NCI-H2029 treated with DMSO at 0.1 percent for 48 hours (cell line): ENCODE measurements at places on chromosomes 6 and 20.

DNA sequence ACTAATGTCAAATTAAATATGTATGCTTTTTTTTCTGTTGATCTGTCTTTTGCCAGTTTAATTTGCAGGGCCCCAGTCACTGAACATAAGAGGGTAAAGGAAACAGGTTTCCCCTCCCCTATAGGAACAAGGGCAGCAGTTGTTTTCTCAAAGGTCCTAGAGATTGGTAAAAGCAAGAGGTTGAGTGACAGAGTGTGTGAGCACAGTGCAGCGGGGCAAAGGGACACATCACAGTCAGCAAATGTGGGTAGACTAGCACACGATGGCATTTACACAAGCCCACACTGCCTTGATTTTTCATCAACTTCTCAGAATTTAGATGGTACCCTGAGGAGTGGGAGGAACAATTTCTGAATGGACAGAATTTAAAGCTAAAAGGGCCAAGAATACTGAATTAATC lies 138.7 kb upstream of the MYLIP start:
- peak; percentile 86 for DNase-seq

DNA sequence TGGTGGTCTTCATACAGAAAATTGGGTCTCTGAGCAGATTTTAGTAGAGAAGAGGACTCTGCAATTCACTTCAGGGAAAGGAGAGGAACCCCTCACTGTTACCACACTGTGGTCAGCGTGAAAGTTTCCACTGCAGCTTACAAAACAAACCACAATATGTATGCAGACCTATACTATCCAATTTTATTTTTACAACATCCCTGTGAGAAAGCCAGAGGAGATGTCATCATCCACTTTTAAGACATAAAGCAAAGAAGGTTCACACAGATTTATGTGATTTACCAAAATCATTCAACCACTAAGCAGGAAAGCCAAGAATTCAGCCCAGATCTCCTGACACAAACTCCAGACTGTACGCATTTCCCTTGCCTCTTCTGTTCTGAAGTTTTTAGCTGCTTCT lies 442.4 kb downstream of the FRK start:
- no peak for DNase-seq

- DNase-seq: no peak
Measured at GRCh38 chr20:64210656-64211369, 44.7 kb upstream of the PCMTD2 start.

DNA sequence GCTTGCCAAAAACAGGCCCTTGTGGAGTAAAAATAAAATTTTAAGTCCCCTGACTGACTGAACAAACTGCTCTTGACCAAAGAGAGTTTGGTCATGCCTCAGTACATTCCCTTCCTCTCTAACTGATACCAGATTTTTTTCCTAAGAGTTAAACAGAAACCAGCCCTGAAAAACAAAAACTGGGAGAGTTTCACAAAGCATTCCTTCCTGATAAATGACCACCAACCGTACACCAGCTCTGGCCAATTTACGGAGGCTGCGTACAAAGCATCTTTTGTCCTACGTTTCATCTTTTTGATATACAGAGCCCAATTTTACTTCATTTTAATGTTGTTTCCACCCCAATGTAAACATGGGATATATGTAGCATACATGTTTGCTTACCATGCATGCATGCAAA lies 477.4 kb upstream of the HTR1E start:
- no peak for DNase-seq

- no peak for DNase-seq
Measured at GRCh38 chr6:53239526-53239925, 90.9 kb upstream of the GCM1 start.

DNA sequence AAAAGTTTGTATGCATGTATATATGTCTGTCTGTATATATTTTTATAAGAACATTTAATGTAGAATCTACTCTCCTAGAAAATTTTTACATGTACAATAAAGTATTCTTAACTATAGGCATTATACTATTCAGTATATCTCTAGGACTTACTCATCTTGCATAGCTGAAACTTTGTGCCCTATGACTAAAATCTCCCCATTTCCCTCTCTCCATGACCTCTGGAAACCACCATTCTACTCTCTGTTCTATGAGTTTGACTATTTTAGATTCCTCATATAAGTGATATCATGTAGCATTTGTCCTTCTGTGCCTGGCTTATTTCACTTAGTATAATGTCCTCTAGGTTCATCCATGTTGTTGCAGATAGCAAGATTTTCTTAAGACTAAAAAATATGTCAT lies 205.1 kb upstream of the SMLR1 start:
- DNase-seq: no peak

DNA sequence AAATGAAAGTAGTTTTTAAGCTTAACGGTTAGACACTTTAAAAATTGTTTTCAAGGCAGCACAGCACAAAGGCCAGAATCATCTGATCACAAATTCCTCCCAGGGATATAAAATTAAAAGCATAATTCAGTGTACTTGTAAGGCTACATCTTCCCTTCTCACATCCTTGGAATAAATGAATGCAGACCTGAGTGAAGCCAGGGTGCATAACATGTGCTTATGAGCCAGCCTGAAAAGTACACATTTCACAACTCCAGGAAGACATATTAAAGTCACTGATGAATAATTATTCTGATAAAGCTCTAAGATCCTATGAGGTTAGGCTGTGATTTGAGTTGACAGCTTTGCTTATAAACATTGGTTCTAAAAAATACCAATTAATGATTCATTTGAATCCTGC lies 163.6 kb downstream of the BTBD9 start:
- DNase-seq: no peak

DNA sequence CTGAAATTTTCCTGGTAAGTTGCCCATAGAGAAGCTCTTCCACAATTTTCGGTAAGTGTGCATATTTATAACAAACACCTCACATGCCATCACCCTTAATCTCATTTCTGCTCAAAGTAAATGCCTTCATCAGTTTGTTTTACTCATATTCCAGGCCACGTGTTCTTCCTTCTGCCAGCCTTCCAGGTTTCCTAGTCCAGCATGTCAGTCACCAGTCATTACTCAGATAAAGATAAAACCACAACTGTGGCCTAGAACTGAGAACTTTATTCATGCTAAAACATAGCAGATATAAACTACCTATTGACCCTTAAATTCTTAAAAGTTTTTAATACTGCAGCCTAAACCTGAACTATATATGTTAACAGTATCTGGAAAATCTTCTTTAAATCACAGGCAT lies 149.5 kb upstream of the SLC22A16 start:
- DNase-seq: no peak

GRCh38 chr6:123454448-123454847 lies 182.3 kb downstream of the TRDN start:
- no peak for DNase-seq

DNA sequence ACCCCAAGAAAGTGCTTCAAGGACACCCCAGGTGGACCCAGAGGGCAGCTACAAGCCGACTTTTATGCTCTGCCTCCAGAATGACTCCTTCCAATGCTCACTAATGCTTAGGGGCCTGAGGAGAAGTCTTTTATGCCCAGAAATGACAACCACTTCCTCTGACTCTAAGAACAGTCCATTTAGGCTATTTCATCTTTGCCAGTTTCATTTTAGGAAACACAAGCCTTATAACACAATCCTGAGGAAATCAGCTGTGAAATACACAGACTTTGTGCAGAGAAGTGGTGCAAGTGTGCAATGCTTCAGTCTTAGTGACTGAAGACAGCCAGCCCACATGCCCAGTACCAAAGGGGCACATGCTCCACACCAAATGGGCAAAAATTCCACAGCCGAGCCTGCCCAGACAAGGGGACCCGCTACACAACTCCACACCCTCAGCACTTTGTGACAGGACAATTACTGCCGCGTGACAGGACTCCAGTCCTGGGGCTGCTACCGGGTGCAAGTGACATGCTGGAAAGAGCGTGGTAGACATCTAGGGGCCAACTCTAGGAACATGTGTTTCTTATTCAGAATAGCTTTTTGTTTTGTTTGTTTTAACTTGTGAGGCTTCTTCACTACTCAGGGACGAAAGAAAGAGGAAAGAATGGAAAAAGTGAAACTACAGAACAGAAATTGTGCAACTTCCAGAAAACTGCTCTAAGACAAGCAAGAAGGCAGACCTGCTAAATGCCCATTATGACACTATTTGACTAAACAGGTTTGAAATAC lies 28.2 kb upstream of the PLAGL1 start:
- DNase-seq: no peak

GRCh38 chr6:15109338-15110090 lies 136.4 kb upstream of the JARID2 start:
- DNase-seq: no peak

DNA sequence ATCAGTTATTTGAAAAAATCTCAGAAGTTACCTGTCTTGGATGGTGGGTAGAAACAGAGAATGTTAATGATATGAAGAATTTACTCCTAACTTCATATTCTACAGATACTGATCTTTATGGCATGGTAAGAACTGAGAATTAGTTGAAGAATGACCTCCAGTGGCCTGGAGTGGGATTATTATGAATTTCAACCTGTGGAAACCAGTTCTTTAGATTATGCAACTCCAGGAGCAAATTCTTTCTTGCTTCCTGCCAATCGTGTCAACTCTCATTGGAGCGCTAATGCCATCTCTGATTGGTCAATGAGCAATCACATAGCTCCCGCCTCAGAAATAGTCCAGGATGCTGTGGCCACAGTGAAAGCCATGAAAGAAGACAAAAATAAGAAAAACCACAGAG lies 40.6 kb downstream of the LYRM2 start:
- no peak for DNase-seq

GRCh38 chr20:6802227-6802626 lies 34.7 kb downstream of the BMP2 start:
- no peak for DNase-seq

GRCh38 chr20:48673507-48673906 lies 154.3 kb downstream of the PREX1 start:
- DNase-seq: no peak

DNA sequence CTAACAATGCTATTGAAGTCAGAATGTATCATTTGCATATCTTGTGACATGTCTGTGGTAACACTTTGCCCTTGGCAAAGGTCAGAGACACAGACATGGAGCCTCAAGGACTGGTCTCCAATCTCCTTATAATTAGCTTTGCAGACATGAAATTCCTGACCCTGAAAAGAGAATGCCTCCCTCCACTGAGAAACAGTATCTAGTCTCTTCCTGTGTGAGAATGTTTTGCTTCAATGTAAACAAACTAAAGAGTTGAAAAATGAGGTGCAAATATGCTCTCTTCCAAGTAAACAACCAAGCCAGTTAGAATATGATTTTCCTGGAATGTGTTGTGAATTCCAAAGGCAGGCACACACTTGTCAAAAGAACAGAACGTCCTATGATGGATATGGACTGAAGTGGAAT lies 407.1 kb upstream of the MARCKS start:
- no peak for DNase-seq

DNA sequence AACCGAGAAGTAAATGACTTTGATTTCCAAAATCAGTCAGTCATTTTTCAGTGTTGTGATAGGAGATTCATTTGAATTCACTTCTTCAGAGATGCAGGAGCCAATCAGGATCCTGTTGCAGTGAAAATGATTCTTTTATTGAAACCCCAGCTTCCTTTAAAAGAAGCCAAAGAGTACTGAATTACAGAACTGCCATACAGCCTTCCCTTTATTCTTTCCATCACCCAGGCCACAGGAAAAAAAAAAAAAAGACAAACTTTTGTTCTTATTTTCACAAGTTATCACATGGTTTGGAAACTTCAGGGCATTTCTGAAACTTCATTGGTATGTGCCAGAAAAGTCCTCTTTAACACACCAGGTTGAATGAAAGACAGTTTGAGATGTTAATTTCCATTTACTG lies 1.8 kb upstream of the CARMIL1 start:
- DNase-seq: no peak

DNA sequence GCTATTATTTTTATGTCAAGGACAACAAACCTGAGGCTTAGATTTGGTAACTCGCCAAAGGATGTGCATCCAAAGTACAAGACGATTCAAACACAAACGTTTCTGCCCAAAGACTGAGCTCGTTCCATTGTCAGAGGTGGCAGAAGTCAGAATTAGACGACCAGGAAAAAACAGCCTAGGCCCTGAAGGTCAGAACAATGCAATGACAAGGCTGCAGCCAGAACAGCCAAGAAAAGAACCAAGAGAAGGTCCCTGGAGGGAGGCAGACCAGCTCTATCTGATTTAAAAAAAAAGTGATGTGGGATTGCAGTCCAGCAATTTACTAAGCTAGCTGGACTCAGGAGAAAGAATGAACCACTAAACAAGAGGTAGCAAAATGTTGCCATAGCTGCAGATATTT lies 54.2 kb downstream of the NCOA7 start:
- no peak for DNase-seq

- DNase-seq: no peak
Measured at GRCh38 chr6:17281100-17281496, at the start of gene RBM24. RBM24 (plus strand) TSS chr6:17281361; CDS start chr6:17281582, 221 bp downstream.

- DNase-seq: no peak
Measured at GRCh38 chr6:170051229-170052172, 239.4 kb downstream of the DLL1 start.

DNA sequence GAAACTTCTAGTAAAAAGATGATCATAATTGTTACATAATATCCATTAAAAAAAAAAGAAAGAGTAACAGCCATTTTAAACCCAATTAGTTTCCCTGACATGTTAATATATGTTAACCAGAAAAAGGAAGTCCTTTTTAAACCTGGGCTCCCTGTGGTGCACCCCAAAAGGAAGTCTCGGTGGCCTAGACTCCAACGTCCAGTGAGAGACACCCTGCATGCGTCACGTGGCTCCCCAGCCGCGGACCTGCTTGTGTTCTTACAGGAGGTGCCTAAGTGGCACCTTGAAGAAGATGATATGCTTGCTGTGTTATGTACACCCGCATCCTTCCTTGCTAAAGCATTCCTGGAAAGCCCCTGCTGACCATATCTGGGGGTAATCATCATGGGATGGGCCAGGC lies 50.1 kb downstream of the FOXC1 start:
- no peak for DNase-seq

DNA sequence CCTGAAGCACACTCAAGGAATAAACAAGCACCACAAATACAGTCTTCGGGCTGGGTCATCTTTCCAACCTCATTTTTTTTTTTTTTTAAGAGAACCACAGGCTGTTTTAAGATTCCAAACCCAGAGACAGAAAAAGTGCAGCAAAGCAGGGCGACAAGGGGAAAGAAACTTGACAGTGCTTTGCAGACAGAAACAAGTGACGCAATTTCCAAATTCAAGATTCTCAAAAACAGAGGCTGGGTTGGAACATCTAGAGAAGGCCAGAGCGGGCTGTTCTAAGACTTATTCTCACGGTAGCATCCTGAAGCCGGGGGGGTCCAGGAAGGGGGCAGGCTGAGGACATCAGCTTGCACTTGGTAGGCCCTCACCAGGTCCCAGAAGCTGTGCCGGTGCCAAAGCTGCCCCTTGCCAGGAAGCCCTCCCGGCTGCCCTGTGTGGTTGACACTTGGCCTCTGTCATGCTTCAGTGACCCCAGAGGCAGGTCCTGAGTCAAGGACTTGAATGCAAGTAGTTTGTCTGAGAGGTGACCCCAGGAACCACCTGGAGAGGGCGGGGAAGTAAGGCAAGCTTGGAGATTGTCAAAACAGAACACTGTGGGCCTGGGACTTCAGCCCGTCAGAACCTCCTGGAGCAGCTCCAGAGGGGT lies 50.5 kb downstream of the BMP7 start:
- DNase-seq: no peak

DNA sequence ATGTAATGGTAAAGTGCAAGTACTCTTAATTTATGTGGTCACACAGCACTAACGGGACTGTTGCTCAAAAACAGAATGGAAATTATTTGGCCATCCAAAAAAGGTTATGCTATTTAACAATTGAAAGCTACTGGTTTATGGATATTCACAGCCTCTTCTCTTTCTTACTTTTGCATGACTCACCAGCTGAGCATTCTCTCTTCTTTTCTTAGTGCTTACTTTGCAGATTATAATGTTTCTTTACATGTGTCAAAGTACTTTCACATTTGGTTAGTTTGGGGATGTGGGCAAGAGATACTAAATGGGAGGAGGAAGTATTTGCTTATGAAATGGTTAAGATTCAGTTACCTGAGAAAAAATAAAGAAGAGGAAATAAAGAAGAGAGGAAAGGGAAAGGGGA lies 610.5 kb downstream of the HTR1B start:
- DNase-seq: no peak
